Breast epithelium (tissue), 4 donors: ENCODE measurements at places on chromosomes 12 and 14. TPM values are rescaled to one million over a fixed set of nuclear protein-coding genes. Genes with fewer than 3 reads are reported as not detected.

Gene MTERF2
- total RNA-seq = 18.0 TPM

Gene RD3L
- not detected for total RNA-seq

Gene ZBTB42
- total RNA-seq = 11.4 TPM

GRCh38 chr12:43102546-43103264, 449.3 kb downstream of the ADAMTS20 start:
- DNase-seq = no peak

DNA sequence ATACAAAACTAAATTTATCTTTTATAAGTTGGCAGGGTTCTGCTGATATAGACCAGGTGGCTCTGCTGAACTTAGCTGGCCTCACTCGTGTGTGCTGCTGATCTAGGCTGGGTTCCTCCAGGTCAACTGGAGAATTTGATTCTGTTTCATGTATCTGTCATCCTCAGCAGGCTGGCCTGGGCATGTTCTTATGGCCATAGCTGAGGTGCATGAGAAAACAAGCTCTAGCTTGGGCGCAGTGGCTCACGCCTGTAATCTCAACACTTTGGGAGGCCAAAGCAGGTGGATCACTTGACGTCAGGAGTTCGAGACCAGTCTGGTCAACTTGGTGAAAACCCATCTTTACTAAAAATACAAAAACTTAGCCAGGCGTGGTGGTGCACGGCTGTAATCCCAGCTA, 24.3 kb upstream of the BCL2L14 start:
- DNase-seq = no peak

DNA sequence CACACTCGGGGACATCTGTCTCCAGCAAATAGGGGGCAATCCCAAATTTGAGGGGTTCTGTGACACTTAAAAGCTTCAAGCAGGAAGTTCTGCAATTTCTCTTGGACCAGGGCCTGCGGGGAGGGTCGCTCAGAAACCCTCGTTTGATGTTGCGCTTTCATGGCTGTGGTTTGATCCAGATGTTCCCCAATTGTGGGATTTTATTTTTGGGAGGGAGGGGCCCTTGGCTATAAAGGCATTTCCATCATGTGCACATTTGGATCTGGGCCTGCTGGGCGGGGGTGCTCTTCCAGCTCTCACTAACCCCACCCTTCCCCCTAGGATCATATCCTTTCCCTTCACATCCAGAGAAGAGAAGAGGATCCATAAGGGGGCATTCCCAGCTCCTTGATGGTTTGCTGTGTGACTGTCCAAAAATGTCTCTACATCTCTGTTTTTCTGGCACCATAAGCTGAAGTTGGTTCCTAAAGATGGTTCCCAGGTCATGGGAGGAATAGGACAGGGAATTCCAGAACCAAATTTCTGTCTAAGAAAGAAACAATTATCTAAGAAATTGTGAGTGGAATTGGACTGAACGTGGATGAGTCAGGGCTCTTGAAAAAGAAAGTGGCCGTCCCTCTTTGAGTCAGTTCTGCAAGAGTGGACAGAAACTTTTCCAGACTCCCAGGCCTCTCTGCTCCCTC, 47.2 kb downstream of the SMUG1 start:
- no peak for DNase-seq
